CD4-positive, alpha-beta T cell treated with Interleukin-17A for 4 hours (primary cell): ENCODE measurements at places on chromosomes 5 and 9.

DNA sequence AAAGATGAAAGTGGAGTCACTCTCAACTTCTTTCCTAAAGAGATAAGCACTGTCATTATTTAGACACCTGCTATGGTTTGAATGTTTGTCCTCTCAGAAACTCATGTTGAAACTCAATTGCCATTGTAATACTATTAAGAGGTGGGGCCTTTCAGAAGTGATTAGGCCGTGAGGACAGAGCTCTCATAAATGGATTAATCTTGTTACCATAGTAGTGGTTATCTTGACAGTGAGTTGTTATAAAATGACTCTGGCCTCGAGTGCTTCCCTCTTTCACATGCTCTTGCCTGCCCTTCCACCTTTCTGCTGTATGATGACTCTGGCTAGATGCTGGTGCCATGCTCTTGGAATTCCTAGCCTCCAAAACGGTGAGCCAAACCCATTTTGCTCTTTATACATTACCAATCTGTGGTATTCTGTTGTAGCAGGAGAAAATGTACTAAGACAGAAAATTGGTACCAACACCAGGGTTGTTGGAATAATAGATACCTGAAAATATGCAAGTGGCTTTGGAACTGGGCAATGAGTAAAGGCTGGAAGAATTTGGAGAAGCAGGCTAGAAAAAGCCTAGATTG lies 38.0 kb downstream of the GDA start:
- DNase-seq, result no peak

DNA sequence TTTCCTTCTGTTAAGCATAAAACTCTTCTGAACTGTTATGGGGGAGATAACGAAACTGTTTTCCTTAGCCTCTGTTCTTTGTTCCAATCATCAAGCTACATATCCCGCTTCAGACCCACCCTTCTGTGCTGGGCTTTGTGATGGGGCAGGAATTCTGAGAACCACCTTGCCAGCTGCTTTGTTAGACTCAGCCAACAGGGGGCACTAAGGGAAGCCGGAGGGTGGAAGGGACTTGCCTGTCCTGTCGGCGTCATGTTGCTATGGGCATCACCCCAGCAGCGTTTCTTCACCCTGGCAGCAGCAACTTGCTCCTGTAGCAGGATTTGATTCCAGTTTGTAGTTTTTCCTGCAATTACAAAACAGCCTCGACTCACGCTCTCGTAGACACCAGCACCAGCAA lies 169.1 kb downstream of the CAAP1 start:
- DNase-seq, result no peak

- DNase-seq, result no peak
Measured at GRCh38 chr9:107639426-107639825, 149.9 kb upstream of the KLF4 start.

GRCh38 chr5:119860463-119860862 lies 231.1 kb downstream of the FAM170A start:
- no peak for DNase-seq

- no peak for DNase-seq
Measured at GRCh38 chr9:95880021-95880690, 4.7 kb downstream of the ERCC6L2 start.

GRCh38 chr5:2904399-2904798 lies 152.9 kb upstream of the IRX2 start:
- no peak for DNase-seq

- no peak for DNase-seq
Measured at GRCh38 chr9:127585161-127585819, 26.8 kb upstream of the STXBP1 start.

GRCh38 chr5:60066502-60066901 lies 173.0 kb upstream of the PDE4D start:
- DNase-seq, result no peak

DNA sequence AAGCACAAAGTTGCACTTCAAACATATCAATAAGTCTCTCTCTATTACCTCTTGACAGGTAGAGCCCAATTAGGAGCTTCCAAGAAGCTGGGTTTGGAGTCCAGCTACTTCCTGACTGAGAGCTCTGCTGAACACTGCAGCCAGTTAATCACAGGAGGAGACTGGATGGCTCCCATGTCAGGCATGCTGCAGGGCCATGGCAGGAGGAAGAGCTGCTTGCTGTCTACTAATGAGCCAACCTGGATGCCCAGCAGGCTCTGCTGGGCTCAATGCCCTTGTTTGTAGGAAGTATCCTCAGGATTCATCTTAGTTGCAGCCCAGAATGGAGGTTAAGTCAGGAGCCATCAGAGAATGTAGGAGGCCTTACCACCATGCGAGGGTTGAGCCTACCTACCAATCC lies 91.9 kb downstream of the TMEM215 start:
- DNase-seq, result no peak

GRCh38 chr5:180137401-180138213 lies 66.0 kb upstream of the RNF130 start:
- no peak for DNase-seq

DNA sequence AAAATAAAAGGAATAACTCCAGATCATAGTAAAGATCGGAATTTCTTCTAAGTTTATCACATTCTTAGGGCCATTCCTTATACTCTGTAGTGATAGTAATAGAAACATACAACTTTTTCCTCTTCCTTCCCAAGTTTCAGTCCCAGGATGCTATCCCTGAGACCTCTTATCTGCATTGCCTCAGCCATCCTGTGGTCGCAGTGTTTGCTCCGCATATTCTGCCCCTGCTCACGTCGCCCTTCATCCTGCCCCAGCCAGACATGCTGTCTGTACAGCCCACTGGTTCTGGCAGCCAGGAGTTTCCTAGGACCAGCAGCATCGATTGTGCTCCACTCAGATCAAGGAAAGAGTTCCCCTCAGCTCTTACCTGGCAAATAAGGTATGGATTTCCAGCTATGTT lies 132.7 kb upstream of the ERCC6L2 start:
- no peak for DNase-seq

GRCh38 chr9:88539246-88539645 lies 4.3 kb downstream of the NXNL2 start:
- no peak for DNase-seq

GRCh38 chr9:110143485-110143884 lies 64.5 kb downstream of the C9orf152 start:
- DNase-seq, result no peak

DNA sequence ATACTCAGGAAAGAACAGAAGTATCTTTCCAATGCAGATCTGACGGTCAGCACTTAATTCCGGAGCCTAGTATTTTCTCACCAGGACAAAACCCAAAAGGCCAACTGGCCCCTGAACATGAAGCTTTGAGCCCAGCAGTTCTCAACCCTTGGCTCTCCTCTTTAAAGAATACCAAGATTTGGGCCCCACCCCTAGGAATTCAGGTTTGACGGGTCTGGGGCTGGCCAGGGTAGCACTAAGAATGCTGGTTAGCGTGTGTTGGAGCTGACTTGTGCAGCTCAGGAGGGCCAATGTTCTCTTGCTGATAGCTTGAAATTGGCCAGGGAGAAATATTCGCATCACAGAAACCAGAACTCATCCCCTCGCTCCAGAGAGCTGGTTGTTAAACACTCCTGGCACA lies 88.3 kb upstream of the PTCH1 start:
- DNase-seq, result no peak

DNA sequence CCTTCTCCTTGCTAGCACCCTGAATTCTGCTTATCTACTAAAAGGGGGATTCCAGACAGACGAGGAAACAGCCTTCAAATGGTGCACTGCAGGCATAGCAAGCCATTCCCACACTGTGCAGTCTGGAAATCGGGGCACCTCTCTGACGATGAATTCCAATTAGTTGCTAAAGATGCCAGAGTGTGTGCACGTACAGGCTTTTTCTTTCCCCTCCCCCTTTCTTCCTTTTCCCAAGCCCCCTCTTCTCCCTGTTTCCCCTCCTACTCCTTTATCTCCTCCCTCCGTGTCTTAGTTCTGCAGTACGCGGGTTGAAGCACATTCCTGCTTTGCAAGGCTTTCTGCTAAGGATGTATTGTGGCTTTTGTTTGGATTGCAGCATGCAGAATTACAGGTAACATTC lies at the start of gene GPR21:
Gene GPR21 (plus strand): TSS at position 316 of the 400 bp plus-strand sequence. CDS start 900 bp downstream, outside the sequence.
- DNase-seq, result no peak
